ENCODE measurements at places on chromosomes 12 and 14.

DNA sequence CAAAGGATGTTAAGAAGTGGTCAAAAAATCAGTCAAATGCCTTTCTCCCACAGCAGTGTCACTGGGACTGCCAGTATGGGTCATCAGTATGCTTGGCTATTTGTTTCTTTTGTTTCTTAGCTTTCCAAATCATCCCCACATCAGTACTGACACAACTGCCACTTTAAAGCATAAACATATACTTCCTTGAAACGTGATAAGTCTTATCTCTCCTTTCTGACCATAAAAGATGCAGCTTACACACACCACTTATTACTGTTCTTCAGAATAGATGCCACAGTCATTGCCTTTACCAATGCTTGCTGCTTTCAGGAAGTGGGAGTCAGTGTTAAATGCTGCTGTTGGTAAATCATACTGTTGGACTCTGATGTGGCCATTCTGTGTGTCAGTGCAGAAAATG is 18.6 kb upstream of the GARIN2 start:
- DNase-seq: no peak

- no peak for DNase-seq
Observed at GRCh38 chr14:90576581-90576980, 179.8 kb downstream of the CALM1 start.

DNA sequence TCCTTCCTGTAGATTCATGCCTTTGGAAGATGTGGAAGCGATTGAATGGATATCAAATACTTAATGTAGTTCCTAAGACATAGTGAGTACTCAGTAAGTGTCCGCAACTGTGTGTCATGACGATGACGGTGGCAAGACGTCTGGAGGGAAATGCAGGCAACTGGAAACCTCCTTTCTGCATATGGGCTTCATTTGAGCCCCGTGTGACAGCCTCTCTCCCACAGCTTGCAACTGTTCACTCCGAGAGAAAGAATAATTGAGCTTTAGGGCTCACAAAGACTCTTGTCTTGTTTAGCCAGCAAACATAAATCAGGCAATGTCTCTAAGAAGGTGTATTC is 6.9 kb downstream of the CFAP251 start:
- DNase-seq: no peak

DNA sequence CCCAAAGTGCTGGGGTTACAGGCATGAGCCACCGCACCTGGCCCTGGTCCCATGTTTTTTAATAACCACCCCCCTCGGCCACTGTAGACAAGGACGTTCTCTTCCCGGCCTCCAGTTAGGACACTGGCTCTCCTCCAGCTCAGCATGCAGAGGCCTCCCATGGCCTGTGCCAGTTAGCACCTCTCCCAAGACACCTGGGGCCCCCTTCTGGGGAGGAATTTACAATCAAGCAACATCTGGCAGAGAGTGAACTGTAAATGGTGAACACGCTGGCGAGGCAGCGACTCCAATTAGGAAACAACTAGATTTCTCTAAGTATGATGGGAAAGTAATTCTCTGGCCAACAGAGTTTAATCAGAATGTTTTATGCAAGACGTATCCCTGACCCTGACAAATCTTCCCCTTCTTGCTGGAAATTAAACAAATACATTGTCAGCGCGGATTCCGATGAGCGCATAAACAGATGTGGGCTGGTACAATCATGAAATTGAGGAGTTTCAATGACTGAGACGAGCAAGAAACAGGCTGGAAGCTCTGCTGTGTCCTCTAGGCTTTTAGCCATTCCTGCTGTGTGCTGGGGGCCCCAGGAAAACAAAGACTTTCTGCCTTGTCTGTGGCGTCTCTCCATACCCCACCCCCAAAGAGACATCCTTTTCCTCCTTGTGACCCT is 61.7 kb upstream of the DLK1 start:
- no peak for DNase-seq

DNA sequence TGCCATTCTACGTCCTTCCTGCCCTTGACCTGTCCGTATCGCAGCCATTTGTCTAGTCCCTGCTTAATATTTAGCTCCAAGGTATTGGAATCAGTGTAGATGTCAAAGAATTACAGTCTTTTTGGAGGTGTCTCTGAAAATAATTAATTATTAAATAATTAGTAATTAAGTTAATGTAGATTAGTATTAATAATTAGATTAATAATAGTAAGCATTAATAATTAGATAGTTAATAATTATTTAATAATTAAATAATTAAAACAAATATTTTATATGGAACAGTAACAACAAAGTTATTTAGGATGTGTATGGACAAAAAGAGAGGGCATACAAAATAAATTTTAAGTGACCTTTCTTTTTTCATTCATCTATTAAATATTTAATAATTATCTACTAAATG is 639.6 kb downstream of the AACS start:
- DNase-seq: no peak

DNA sequence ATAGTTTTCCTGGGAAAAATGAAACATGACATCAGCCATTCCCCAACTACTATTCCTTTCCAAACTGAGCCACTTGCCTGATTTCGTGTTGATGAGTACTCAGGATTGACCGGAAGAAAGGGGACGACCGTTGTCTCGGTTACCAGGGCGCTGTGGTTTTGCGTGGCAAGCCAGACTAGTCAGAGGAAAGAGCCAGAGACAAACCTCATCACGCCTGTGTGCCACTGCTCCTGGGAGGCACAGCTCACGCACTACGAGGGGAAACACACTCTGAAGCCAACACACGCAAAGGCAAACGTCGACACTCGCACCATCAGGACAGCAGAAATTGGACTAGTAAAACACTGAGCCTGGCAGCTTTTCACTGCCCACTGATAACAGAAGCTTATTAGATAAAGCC is 35.0 kb downstream of the GIT2 start:
- no peak for DNase-seq

DNA sequence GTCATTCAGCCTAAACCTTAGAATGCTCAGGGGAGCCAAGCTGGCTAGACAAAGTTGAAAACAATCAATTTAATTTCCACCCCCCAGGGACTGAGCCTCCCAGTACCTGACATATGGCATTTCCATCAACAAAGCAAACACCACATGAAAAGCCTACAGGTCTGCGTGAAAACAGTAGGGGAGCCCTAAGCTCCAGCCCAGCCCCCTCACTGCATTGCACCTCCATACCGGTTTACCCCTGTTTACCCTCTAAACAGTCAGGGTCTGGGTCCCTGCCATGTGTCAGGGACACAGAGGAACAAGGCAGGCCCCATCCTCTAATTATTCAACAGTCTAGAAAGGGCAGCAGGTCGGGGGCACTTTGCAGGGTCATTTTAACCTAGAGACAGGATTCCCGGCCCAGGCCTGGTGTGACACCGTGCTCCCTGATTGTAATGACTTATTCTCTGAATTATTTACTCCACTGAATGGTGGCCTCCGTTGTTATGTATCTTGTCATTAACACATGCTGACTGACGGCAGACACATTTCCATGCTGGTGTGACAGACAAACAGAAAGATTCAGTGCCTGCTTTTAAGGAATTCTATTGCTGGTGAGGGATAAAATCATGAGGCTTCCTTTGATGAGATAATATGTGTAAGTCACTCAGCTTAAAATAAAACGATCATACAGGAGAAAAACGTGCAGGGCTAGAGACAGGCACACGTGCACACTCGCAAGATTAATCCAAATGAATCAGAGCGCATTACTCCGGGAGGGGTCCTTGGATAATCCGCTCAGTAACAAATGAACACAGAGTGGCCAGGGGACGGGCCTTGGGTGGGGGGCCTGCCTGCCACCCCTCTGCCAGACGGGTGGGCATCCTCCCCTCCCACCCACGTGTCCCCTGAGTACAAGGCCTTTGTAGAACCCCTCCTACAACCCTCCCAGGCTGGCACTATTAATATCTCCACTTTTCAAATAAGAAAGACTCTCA is 23.2 kb downstream of the CCDC88C start:
- no peak for DNase-seq

DNA sequence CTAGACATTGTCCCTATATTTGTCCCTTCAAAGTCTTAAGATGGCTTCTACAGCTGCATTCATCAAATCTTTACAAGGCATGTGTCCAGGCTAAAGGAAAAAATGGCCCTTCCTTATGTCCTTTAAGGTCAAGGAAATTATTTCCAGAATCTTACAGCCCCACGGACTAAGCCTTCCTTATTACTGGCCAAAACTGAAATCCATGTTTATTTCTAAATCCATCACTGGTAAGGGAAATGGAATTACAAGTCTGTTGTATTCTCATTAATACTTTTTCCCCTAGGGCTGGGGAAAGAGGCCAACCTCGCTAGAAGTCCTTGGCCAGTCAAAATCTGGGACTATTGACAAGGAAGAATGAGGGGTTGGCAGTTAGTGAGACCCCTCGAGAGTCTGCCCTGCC is 252.5 kb downstream of the TMEM132C start:
- no peak for DNase-seq

GRCh38 chr14:59435101-59435500 is 30.1 kb downstream of the GPR135 start:
- DNase-seq: no peak

DNA sequence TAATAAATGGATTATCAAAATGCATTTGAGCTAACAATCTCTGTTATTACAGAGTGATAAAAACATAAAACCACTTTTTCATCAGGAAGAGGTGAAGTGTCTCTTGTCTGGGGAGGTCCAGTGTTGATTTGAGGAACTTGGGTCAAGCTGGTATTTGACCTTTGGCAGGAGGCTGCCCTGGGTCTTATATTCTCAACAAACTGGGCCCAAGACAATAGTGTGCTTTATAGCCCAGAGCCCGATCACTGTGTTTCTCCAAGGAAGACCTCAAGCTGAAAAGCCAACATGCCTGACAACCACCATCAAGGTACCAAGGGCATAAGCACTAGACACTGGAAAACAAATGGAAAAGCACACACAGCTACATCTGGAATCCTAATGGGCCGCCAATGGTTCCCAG is 137.0 kb downstream of the SLC25A21 start:
- DNase-seq: no peak

DNA sequence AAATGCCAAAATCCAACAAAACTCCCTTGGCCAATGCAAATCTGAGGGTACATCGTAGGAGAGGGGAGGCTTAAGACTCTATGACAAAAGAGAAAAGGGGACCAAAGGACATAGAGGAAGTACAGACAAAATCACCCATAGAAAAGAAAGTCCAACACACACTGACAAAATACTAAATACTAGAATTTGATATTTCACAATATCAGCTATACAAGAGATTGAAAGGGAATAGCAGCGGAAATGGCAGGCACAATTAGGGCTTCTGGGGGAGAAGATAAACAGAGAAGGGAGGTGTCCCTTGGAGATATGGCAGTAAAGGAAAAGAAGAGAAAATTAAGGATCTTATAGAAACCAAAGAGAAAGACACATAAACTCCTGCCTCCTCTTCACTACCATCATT is 29.0 kb downstream of the ATP2B1 start:
- DNase-seq: no peak

GRCh38 chr14:76514213-76514998 is 138.5 kb downstream of the ESRRB start:
- DNase-seq: no peak

DNA sequence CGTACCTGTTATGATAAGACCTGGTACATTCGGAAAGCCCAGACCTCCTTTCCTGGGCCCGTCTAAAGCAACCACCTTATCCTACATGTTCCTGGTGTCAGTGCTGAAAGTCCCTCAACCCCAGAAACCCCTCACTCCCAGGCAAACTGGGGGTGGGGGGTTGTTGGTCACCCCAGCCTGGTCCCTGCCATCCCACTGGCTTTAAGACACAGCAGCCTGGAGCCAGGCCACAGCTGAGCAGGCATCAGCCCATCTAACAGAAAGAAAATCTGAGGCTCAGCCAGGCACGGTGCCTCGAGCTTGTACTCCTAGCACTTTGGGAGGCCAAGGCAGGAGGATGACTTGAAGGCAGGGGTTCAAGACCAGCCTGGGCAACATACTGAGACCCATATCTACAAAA is 4.5 kb downstream of the SELPLG start:
- DNase-seq: no peak

GRCh38 chr12:67714648-67715047 is 66.1 kb downstream of the DYRK2 start:
- DNase-seq: no peak

DNA sequence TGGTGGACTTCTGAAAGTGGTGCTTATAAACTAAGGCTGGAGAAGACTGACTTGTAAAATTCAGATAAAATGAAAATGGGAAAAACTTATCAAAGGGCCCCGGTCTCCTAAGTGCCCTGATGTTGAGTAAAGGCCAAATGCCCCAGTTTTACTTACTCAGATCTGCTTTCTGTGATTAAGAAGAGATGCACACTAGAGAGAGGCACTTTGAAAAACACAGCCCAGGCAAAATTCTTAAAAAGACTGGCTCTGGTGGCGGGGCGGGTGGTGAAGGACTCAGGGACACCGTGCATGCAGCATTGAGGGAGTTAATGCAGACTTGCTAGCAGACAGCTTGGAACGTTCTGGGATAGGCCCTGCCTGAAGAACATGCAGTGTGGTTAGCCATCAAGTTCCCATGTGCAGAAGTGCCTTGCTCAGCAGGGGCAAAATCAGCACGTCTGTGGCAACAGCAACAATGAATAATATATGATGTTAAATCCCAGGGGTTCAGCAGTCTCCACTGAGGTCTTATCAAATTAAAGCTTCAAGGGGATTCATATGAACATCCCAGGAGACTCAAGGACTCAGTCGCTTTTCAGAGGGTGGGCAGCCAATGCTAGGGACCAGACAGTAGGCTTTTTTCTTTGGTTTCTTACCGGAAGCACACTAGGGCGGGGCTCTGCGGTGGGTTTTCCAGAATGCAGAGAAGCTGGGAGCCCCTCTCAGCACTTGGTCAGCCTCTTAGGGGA is 105.0 kb downstream of the DAD1 start:
- DNase-seq: no peak

- no peak for DNase-seq
Observed at GRCh38 chr14:57686304-57686703, 179.6 kb downstream of the SLC35F4 start.

- no peak for DNase-seq
Observed at GRCh38 chr14:97402279-97402678, 605.1 kb downstream of the VRK1 start.

DNA sequence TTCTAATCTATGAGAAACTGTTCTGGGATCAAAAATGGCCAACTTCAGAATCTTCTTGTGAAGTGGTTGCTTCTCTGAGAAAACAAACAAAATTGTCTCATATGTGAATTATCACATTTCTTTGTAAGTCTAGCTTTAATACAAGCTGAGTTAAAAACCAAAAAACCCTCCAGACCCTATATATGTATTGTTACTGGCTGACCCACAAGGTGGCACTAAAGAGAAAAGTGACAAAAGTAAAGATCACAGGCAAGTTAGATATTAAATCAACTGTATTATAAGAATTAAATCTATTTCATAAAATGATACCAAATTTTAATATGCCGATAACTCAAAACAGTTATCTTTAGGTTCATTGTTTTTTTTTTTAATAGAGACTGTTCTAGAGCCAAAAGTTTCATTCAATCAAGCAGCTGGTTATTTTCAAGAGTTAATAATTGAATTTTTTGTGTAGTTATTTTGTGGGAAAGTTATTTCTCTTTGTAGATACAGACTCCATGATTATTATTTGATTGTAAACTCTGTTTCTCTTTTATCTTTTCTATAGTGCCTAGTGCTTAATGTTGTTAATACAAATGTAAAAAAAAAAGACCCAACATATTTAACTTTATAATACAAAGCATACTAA is 7.5 kb upstream of the TRHDE start:
- DNase-seq: no peak

GRCh38 chr14:55807053-55807880 is 227.3 kb downstream of the KTN1 start:
- DNase-seq: peak; percentile 50
